ENCODE measurements at places on chromosomes 1 and 21.

GRCh38 chr21:33661146-33661545 is 18.8 kb downstream of the ITSN1 start:
- no peak for DNase-seq

DNA sequence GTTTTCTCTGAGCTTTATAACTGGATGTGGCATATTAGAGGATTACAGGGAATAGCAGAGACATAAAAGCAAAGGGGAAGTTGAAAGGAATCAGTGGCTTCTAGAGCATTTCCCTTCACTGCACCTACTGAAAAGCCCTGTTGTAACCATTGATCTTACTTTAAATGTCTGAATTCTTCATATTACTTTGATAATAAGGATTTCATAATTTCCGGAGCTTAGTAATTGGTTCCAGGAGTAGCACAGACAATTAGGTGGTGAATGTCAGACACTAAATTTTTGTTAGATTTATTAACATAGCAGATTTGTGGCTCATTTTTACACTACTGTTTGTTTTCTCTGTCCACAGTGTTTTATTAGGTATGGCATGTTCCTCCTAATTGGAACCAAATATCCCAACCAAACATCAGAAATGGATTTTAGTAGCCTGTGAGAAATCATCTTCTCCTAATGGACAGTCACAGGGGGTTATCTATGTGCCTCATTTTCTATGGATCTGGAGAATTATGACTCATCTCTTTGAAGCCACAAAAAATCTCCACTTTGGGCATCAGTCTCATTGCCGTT is 100.5 kb downstream of the GIPC2 start:
- no peak for DNase-seq

GRCh38 chr1:211633524-211633846 is 41.9 kb downstream of the NEK2 start:
- DNase-seq = no peak

GRCh38 chr1:74584185-74584584 is 71.8 kb upstream of the LRRC53 start:
- DNase-seq = no peak

DNA sequence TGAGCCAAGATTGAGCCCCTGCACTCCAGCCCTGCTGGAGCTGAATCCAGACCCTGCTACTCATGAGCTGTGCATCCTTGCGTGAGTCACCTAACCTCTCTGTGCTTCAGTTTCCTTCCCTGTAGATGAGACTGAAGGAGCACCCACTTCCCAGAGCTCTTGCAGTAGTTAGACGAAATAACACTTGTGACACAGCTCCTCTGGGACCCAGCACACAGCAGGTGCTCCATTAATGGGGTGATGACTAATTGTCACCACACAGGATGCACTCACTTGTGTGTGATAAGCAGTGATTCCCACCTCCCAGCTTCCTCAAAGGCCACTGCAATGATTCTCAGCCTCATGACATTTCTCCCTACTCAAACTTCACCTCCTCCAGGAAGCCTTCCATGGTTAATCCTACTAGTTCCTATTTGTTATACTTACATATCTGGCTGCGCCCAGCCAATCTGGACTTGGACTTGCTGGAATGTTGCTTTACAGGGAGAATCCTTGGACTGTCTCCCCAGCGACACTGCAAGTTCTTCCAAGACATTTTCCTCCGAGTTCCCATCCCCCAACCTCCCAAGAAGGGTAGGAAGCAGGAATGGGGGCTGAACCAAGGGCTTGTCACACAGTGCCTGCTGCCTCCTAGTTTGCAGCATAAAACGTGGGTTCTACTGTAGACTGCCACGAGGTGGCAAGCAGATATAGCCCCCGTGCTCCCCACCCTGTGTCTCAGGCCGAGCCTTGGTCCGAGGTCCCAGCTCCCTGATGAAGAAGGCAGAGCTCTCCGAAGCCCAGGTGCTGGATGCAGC is 17.2 kb downstream of the DRAXIN start:
- DNase-seq = no peak

DNA sequence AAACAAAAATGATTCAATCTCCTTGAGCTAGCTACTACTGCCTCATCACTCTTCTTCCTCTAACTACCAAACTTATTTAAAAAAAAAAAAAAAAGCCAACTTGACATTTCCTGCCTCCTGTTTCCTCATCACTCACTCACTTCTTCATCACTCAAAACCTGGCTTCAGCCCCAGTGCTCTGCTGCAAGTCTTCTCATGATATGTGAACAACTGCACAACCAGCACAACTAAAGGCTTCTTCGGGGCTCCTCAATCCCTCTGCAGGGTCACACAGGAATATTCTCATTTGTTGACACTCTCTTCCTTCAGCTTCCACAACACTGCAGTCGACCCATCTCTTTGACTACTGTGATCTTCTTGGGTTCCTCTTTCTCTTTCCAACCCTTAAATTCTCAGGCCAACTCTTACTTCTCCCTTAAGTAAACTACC is 7.6 kb downstream of the MTF1 start:
- DNase-seq = no peak

DNA sequence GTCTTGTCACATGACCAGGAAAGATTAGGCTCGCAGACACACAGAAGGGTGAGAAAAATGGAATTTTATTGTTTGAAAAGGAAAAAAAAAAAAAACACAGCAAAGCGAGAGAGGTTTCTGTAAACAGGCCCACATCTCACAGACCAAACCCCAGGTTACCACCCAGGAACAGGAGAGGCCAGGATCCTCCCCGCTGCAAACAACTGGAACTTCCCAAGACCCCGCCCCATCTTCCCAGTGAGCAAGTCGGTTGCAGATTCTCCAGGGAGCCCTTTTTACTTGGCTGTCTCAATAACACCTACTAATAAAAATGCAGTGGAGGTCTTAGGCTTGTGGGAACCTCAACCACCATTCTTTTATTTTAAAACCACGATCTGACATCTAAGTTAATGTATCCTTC is 84.7 kb upstream of the ETS2 start:
- no peak for DNase-seq

- no peak for DNase-seq
Observed at GRCh38 chr1:160103658-160104408, 5.4 kb upstream of the IGSF8 start.

DNA sequence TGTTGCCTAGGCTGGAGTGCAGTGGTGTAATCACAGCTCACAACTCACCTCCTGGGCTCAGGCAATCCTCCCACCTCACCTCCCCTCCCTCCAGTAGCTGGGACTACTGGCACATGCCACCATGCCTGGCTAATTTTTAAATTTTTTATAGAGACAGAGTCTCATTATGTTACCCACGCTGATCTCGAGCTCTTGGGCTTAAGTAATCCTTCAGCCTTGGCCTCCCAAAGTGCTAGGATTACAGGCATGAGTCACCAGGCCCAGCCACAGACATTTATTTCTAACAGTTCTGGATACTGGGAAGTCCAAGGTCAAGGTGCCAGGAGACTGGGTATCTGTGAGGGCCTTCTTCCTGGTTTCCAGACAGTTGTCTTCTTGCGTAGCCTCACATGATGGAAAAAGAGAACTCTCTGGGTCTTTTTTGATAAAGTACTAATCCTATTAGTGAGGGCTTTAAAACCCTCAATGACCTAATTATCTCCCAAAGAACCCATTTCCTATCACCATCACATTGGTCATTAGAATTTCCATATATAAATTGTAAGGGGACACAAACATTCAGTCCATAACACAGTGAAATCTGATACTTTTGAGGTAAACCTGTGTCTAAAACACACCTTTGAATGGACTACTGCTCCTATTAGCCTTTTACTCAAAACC is 67.9 kb downstream of the PHACTR4 start:
- DNase-seq = peak; percentile 80

DNA sequence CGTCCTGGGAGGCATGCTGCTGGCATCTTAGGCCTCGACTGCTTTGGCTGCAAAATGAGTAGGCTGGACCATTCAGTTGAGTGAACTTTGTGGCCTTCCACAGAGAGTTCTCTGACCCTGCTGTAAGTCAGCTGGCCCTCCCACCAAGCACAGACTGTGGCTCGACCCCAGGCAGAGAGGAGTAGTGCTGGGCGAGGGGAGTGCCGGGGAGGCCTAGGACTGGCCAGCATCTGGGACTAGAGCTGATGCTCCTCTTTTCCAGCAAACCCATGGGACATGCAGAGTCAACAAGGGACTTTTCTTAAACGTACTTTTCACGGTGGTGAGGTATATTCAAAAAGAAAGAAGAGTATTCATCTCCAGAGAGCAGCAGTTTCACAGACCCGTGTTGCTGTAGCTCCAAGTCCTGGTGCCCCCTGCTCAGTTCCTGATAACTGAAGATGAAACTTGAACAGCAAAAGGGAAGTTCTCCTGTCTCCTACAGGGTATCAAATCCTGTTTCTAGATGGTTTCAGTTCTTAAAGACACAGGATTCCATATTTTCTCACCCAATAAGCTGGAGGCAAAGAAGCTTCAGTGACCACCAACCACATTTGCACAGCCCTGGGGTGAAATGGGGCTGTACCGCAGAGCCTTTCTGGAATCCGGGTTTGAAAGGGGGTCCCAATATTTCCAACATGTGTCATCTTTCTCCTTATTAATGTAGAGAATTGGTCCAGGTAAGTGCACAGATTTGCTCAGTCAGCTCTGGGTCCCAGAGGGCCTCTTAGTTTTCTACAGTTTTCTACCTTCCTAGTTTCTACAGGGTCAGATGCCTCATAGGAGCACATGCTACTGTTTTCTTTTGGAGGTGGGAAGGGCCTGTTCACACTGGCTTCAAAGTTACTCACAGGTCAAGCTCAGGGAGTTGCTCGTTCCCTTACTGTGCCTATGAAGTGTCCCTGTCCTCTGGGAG is 20.9 kb downstream of the BATF3 start:
- no peak for DNase-seq

GRCh38 chr21:44462834-44463200 is 7.5 kb downstream of the LRRC3 start:
- no peak for DNase-seq

DNA sequence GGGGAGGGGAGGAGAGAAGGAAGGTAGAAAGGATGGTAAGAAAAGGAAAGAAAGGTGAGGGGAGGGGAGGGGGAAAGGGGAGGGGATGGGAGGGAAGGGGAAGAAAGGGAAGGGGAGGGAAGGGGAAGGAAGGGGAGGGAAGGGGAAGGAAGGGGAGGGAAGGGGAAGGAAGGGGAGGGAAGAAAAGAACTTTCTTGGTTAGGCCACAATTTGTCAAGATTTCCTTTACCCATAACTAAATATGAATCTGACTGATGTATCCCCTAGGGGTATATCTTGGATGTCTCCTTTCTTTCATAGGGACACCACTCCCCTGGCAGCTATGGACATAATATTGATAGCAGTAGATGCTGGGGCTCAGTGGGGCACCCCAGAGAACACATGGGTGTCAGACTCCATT is 54.4 kb upstream of the PRELP start:
- DNase-seq = no peak

DNA sequence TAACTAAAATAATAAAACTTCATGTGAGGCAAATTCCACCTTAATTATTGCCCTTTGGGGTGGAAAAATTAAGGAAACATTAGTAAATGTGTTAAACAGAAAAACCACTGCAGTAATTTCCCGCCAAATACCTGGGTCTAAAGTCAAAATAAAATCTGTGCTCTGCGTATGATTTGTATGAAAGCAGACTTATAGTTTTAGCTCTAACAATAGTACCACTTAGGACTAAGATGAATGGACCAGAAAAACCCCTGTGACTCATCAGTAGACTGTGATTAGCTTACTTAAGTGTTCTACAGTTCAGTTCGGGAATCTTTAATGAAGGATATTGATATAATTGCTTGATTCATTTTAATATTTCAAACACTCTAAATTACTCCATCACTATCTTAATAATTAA is 23.3 kb upstream of the C1orf105 start:
- DNase-seq = no peak

- DNase-seq = peak; percentile 17
Observed at GRCh38 chr1:52238474-52238873, 96.6 kb downstream of the ZFYVE9 start.

- no peak for DNase-seq
Observed at GRCh38 chr21:41597811-41598231, 89.9 kb upstream of the TMPRSS2 start.

DNA sequence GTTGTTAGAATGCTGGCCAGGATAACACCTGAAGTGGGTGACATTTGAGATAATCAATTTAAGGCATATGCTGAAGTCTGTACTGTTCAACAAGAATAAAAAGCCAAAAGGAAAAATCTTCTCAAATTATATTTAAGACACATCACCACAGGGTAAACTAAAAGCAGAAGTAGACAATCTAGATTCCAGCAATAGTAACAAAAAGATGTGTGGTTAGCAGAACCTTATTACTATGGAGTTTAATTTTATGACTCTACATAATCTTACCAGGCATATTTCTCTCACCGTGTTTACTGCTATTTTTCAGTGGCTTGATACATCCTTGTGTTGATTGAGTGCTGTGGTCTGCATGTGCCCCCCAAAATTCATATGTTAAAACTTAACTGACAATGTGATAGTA is 300.4 kb upstream of the ZP4 start:
- no peak for DNase-seq

GRCh38 chr1:116408193-116408592 is 35.1 kb downstream of the ATP1A1 start:
- DNase-seq = no peak

DNA sequence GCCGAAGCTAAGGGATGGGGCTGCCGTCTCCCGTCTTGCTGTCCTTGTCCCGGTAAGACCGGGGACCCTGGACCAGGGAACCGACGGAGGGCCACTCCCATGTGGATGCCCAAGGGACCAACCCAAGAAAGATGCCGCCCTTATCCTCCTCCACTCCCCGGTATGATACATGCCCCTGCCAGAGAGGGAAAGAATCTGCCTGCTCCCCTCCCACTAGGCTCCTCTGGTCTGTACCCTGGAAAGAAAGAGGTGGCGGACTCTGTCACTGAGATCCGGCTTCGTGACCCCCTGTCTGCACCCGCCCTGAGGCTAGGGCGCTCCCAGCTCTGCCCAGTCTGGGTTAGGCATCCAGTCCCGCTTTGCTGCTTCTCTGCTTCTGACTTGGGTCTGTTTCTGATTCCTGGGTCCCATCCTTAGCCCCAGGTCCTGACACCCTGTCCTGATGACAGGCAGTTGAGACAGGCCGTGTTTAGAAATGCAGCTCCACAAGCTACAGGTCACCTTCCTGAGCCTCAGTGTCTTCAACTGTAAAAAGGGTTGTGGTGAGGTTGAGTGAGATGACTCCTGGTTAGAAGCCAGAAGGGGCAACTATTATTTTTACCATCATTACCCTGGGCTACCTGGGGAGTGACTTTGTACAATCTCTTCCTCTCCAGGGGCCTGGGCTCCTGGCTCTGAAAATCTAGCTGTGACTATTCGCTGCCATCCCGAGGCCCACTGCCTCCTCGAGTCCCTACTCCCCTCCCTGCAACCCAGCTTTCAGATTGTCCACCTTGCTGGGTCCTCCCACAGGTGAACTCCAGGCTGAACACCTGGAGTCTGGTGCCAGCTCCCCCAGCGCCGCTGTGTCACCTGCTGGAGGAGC is 3.7 kb downstream of the MATN1 start:
- no peak for DNase-seq

DNA sequence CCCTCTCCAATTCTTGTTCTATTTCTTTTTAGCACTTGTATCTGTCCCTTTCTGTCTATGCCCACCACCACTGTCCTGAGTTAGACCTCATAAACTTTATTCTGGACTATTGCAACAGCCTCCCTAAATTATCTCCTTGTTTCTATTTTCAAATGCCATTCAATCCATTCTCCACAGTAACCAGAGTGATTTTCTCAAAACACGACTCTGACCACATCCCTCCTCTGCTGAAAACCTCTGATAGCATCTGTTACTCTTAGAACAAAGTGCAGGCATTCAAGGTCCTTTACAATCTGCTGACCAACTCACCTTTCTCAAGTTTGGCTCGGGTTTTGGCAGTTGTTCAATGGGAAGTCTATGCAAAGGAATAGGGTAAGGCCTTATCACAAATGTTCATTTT is 22.8 kb upstream of the GPX7 start:
- no peak for DNase-seq

Data from brain microvascular endothelial cell (primary cell).